Ascending aorta (tissue), 2 donors: ENCODE measurements at places on chromosomes 16 and 17.

DNA sequence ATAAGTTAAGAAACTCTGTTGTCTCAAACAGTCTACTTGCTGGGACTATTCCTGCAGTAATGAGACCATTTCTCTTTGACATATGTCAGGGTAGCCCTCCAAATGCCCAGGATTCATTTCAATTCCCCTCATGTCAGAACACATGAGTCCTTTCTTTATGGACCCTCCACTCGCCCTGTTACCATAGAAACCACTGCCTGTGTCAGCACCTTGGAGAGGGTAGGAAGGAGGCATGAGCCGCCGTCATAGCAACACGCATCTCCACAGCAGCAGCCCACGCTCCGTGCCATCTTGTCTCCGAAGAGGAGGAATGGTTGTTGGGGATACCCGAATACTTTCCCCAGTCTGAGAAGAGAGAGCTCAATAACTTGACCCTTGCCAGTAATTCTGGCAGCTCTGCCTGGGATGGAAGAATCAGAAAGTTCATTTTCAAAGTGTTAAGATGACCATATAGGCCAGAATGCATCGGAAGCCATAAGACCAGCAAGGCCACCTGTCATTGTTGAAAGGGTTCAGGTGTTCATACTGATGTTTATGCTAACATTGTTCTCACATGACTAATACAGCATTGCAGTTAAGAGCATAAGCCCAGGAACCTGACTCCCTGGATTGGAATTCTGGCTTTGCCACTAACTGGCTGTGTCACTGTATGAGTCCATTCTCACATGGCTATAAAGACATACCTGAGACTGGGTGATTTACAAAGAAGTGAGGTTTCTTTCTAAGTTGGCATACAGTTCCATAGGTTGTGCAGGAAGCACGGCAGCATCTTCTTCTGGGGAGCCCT is 141.3 kb downstream of the ABCC12 start:
- H3K27ac ChIP-seq: no peak overlapping the region
- H3K36me3 ChIP-seq: no peaks in the 10 kb centered on the region
- no peak for DNase-seq
- no peaks in the 10 kb centered on the region for H3K27me3 ChIP-seq

DNA sequence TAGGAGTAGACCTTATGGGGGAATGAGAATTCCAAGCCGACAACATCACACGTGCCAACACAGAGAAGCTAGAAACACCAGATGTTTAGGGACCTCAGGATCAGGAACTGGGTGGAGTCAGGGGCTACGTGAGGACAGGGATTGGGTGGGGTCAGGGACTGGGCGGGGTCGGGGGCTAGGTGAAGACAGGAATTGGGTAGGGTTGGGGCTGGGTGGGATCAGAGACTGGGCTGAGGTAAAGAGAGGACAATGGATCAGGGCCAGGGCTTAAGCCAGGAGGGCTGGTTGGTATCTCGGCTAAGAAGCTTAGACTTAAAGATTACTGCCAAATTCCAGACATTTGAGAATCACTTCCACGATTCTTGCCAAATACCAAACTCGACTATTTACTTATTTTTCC is 11.6 kb downstream of the TEKT5 start:
- no peaks in the 10 kb centered on the region for H3K36me3 ChIP-seq
- H3K4me3 ChIP-seq: no peak overlapping the region
- DNase-seq: no peak
- H3K4me1 ChIP-seq: no peaks in the 10 kb centered on the region
- no peaks in the 10 kb centered on the region for H3K27me3 ChIP-seq

DNA sequence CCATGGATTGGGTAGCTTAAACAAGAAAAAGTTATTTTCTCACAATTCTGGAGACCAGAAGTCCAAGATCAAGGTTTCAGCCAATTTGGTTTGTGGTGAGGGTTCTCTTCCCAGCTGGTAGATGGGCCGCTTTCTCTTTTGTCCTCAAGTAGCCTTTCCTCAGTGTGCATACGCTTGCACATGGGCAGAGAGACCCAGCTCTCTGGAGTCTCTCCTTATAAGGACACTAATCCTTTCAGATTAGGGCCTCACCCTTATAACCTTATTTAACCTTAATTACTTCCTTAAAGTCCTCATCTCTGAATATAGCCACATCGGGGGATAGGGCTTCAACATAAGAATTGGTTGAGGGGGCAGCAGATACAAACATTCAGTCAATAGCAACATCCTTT is 68.4 kb upstream of the NLK start:
- no peak for DNase-seq
- H3K27me3 ChIP-seq: no peaks in the 10 kb centered on the region
- no peaks in the 10 kb centered on the region for H3K4me1 ChIP-seq
- H3K36me3 ChIP-seq: no peaks in the 10 kb centered on the region
- no peak overlapping the region for H3K4me3 ChIP-seq
- no peak overlapping the region for H3K27ac ChIP-seq

- DNase-seq: no peak
- H3K4me1 ChIP-seq: no peaks in the 10 kb centered on the region
- no peak overlapping the region for H3K27ac ChIP-seq
- H3K27me3 ChIP-seq: no peaks in the 10 kb centered on the region
- peaks cover 16% of the 10 kb centered on the region for H3K36me3 ChIP-seq
Measured at GRCh38 chr16:318628-319027, 33.9 kb downstream of the AXIN1 start.

DNA sequence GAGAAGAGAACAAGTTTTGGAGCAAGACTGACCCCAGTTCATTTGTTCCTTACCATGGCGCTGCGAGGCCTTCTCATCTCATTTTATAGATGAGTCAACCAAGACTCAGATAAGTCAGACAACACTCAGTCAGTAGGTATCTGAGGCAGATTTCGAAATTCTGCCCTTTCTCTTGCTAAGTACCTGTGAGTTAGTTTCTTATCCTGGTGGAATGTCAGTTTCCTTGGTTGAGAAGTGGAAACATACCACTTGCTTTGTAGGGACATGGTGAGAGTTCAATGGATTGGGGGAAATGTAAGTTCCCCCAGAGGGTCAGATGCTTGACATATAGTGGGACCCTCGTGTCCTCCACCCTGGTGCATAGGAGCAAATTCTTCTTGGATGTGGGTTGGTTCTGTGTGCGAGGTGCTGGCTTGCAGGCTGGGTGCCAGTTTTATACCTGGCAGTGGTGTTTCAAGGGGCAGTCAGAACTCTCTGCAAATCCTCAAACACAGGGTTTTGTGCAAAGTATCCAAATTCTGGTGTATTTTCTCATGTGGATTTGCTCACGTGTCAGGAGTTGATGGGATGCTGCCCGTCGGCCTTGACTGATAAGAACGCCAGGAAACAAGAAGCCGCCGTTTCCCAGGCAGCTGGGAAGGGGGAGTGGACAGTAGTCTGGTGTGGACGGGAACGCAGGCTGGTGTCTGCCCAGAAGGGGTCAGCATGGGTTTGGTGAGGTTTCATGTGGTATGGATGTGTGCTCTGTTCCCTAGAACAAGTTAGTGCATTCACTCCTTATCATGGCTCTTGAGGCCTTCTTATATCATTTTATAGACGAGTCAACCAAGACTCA is 61.1 kb upstream of the CIBAR2 start:
- no peak overlapping the region for H3K27ac ChIP-seq
- H3K4me1 ChIP-seq: peaks cover 9% of the 10 kb centered on the region
- no peaks in the 10 kb centered on the region for H3K27me3 ChIP-seq
- no peak for DNase-seq
